ENCODE measurements at places on chromosomes 16 and 17. TPM values are rescaled to one million over a fixed set of nuclear protein-coding genes. Genes with fewer than 3 reads are reported as not detected.

Gene LITAFD
- not detected for total RNA-seq

Gene TACO1
- 6.7 TPM for total RNA-seq

Gene PMFBP1
- 1.4 TPM for total RNA-seq

Gene WNT3
- 0.90 TPM for total RNA-seq

Gene NACA2
- total RNA-seq: not detected

Gene ARHGDIG
- 2.3 TPM for total RNA-seq

Gene RASD1
- total RNA-seq: 2.6 TPM

DNA sequence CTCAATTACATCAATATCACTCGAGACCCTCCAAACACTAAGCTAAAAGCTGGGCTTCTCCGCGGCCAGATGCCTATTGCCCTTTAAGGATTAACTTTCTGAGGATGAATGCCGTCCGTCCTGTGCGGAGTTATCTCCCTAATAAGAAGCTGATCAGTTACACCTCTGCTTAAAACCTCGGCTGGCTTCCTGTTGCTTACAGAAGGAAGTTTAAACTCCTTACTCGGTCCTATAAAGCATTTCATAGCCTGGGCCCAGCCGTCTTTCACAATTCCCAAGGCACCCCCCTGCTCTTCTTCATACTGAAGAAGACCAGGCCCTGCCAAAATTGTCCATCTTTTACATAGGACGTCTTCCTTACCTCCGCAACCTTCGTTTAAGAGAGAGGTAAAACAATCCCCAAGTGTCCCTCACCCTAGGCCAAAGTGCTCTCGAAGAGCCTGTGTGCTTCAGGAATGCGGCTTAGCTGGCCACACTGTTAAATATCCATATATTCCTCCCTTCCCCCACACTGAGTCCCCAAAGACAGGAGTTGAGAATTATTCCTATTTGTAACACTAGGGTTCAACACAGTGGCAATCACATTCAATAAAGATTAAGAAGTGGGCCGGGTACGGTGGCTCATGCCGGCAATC lies 112.6 kb upstream of the IRX5 start:
- DNase-seq: no peak

- DNase-seq: no peak
Observed at GRCh38 chr16:89712274-89712781, 8.4 kb downstream of the VPS9D1 start.

- DNase-seq: no peak
Observed at GRCh38 chr16:72271699-72272240, 99.8 kb upstream of the PMFBP1 start.

DNA sequence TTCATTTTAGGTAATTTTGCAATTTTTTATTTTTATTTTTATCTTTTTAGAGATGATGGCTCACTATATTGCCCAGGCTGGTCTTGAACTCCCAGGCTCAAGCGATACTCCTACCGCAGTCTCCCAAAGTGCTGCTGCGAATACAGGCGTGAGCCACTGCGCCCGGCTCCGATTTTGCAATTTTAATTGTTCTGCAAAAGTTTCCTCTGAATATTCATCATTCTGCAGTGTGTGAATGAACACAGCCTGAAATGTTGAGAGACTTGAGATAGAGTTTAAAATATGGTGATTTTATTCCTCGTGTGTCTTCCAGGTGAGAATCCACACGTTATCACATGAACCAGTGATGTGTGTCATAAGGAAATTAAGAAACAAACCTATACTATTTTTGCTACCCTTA lies 75.8 kb downstream of the KCNJ12 start:
- DNase-seq: no peak

DNA sequence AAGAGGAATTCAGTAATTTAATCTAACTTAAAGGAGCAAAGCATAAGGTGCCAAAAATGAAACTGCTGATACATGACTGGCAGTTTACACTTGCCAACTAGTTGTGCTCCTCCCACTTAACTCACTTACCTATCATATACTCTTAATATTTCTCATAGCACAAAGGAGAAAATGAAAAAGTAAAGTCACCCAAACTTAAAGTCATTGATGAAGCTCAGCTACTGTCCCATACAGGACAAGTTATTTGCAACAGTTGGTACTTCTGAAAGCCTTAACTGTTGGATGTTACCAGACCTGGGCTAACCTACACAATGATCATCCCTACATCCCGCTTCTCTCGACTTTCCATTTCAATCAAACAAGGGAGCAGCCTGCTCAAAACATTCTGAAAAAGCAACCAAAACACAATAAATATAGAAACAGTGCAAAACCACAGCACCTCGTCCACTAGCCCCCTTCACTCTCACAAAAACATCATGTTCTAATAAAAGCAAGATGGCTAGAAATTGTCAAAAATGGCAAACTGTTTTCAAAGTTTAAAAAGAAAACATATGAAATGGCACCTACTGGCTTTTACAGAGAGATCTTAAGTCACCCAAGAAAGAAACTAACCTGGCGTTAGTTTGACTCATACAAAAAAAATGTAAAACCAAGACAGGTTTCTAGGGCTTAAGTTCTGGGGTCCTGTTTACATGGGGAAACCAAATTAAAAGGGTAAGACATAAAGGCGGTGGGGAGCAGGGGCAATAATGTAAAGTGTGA lies 868 bp downstream of the MED13 start:
- DNase-seq: no peak

GRCh38 chr17:73731733-73732132 lies 87.5 kb upstream of the SDK2 start:
- DNase-seq: no peak

GRCh38 chr16:57996406-57997175 lies 3.9 kb downstream of the ZNF319 start:
- no peak for DNase-seq

DNA sequence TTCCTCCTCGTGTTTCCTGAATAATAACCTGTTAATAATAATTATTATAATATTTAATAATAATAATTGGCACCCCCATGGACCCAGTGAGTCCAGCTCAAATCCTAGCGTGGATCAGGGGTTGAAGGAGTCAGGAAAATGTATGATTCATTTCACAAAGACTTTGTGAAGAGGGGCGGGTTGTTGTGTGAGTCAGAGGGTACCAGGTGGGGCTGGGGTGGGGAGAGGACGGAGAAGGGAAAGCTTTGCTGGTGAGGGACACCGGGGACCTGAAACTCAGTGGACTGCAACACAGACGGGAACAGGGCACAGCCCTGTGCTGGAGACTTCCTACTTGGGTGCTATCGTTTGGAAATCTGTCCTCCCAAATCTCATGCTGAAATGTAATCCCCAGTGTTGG lies 3.1 kb upstream of the ADORA2B start:
- DNase-seq: no peak

DNA sequence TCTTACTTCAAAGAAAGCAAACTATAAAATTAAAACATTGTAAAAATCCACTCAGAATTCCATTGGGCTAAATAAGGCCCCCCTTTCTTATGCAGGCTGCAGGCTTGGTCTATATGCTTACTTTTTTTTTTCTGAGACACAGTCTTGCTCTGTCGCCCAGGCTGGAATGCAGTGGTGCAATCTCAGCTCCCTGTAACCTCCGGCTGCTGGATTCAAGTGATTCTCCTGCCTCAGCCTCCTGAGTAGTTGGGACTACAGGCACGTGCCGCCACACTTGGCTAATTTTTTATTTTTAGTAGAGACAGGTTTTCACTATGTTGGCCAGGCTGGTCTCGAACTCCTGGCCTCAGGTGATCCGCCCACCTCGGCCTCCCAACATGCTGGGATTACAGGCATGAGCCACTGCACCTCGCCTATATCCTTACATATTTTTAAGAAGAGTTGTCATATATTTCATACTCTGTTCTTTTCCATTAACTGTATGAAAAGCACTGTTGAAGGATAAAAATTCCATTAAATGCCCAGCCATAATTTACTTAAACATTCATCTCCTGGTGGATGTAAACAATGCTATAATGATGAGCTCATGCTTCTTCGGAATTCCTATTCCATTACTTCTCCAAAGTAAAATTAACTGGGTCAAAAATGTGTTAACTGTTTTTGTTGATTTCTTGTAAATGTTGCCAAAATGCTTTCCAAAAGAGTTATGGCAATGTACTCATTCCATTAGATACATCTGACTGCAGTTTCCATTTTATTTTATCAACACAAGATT lies 17.8 kb downstream of the SNN start:
- DNase-seq: no peak

DNA sequence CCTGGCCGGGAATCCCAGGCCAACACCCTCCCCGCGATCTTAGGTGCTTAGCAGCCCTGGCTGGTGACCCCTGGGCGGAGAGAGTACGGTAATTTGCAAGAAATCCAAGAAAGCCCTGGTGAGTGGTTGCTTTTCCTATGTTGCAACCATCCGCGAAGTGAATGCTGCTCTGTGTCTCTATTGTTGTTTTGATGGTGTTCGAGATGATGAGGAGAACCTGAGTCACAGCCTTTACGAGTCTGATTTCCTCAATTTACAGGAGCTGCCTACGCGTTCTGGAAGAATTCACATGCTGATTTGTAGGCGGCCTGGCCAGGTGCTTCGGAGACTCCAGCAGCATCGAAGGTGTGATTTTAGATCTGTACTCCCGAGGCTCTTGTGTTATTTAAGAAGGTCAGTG lies 63.3 kb downstream of the TMEM235 start:
- DNase-seq: no peak

DNA sequence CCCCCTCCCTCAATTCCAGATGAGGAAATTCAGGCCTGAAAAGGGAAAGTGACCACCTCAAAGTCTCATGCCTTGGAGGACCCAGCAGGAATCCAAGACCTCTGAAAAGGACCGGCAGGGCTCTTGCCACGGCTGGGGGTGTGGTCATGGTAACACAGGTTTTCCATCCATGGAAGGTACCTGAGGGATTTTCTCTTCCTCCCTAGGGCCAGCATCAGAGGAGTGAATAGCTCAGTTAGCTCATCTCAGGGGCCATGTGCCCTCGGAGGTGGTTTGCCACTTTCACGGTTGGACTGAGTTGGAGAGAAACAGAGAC lies 1.3 kb downstream of the CIITA start:
- DNase-seq: no peak

GRCh38 chr16:88705801-88706228 lies 393 bp downstream of the RNF166 start:
- no peak for DNase-seq

DNA sequence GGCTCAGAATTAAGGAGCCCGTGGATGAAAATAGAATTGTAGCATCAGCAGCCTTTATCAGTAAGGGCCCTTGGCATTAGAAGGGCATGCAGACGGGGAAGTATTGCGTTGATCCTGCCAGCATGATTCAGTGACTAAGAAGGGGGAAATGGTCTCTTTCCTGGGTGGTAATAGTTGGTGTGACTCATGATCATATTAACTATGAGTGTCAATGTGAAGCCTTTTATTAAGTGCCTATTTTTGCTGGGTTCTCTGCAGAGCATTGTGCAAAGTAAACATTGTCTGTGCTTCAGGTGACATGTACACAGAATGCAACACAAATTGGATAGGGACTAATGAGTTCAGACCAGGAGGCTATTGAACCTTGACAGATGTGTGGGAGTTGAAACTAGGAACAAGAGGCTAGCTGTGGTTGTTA lies 24.5 kb downstream of the RCVRN start:
- DNase-seq: no peak

DNA sequence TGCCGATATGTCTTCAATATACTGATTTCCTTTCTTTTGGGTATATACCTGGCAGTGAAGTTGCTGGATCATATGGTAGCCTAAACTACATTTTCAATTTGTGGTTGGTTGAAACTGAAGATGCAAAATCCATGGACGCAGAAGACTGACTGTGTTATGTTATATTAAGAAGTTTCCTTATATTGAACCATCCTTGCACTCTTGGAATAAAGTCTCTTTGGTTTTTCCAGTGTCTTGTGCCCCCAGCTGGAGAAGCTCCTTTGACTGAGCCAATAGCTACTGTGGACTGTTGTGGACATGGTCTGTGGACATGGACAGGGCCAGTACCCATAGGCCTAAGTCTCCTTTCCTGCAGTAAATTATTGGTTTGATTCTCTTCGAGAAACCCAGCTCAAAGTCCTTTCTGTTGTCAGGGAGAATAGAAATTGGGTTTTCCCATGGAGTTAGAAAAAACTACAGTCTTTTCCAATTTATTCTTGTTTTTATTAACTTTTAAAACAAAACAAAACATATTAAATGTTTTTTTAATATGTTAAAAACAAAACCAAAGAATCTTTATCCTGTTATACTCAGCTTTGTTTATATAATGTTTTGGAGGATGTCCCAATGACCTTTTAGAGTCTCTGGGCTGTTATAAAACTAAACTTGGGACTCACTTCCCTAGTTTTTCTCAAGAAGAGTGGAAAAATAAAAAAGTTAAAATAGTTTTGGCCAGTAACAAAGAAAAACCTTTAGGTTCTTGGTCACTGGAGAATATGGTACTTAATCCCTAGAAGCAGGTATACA lies 15.2 kb upstream of the IL34 start:
- no peak for DNase-seq

- DNase-seq: no peak
Observed at GRCh38 chr16:88634141-88634993, 4.0 kb upstream of the IL17C start.

DNA sequence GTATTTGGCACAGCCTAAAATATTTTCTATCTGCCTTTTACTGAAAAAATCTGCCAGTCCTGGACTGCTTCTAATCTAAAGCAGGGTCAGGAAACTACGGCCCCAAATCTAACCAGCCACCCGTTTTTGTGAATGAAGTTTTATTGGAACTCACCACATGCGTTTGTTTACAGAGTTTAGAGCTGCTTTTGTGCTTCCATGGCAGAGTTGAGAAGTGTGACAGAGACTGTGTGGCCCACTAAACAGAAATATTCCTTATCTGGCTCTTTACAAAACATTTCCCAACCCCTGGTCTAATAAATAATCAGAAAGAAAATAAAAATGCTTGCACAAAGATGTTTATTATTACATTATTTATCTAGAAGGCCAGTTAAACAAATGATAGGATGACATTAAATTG lies 110.2 kb downstream of the COPRS start:
- DNase-seq: no peak

GRCh38 chr17:32805029-32805976 lies 71.6 kb downstream of the MYO1D start:
- no peak for DNase-seq

DNA sequence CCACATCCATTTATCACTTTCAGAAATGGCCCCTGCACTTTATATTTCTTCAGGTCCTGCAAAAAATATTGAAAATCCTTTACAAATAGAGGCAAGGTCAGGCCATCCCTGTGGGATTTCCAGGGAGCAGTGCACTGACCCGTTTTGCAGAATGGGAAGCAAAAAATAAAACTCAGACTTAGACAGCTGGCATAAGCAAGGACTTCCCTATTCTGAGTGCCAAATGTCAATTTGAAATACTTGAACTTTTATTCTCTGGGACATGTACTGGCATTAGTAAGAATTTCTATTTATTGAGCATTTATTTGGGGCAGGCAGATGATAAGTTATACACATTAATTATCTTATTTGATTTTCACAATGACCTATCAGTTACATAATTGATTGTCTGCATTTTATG lies 32.4 kb downstream of the PRKCB start:
- no peak for DNase-seq

- no peak for DNase-seq
Observed at GRCh38 chr16:67653128-67653788, 6.8 kb downstream of the ACD start.

GRCh38 chr17:47697906-47698711 lies 4.1 kb downstream of the TBKBP1 start:
- no peak for DNase-seq

- DNase-seq: no peak
Observed at GRCh38 chr17:81340607-81341515, 45.8 kb upstream of the SLC38A10 start.
